Esophagus squamous epithelium (tissue), 5 donors: ENCODE measurements at places on chromosomes 11 and 22.

- no peak for DNase-seq
Measured at GRCh38 chr11:16293204-16293681, 63.1 kb downstream of the SOX6 start.

DNA sequence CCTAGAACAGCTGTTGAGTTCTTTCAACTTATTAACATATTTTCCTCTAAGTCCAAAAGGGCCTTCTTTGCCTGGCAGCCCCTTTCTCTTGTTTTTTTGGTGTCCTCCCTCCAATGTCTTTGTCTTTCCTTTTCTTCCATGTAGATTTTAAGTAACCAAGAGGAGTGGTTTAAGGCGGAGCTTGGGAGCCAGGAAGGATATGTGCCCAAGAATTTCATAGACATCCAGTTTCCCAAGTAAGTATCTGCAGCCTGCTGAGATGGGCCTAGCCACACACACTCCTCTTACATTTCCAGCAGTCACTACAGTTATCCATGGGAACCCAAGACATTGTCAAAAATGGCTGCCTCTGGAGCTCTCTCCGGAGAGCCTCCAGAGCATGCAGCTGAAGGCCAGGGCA lies 4.5 kb upstream of the TMA7B start:
- no peak for DNase-seq

DNA sequence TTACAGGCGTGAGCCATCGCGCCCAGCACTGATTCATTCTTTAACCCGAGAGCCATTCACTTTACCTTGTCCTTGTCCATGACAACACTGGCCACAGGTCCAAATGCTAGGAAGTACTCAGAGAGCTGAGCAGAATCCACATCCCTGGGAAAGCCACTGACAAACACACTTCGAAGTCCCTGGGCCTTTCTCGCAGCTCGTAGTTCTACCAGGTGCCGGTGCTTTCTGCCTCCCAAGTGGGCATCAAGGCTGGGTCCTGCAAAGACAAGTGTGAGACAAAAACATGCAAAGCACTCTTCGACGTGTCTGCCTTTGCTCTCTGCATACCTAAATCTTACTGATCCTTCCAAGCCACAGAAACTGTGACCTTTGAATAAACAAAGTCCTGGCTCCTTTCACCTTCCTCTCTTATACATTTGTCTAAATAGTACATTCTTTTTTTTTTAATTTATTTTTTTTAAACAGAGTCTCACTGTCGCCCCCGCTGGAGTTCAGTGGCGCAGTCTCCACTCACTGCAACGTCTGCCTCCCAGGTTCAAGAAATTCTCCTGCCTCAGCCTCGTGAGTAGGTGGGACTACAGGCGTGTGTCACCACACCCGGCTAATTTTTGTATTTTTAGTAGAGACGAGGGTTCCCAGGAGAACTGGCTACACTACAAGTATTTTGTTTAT lies 2.2 kb downstream of the TUT1 start:
- no peak for DNase-seq

DNA sequence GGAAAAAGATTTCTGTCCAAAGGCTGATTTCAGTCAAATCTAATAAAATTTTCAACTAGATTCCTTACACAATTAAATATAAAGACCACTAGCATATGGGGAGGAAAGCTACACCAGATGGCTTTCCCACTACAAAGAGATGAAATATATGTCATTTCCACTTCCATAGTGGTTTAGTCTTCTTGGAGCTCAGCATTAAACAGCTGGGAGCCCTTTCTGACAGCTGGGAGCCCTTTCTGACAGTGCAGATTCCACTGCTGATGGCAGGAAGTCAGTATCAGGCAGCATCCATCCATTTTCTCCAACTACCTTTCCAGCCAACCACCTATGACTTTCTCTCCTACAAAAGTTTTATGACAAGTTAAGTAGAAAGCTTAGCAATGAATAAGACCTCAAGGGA lies 177.9 kb downstream of the RRAS2 start:
- DNase-seq: no peak

DNA sequence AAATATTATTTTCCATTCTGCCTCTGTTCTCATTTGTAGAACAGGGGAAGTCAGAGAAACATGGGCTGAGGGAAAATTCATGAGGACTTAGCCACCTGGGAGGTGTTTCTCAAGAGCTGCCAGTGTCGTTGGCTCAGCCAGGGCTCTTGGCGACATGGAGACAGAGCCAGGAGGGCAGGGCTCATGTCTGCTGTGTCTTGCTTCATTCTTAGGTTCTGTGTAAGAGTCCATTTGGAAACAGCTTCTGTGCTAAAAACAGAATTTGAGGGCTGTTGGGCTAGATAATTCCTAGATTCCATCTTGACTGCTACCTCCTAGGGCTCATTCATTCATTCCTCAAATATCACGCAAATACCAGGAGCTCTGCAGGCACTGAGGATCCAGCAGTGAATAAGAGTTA lies 15.1 kb upstream of the MRGPRX2 start:
- DNase-seq: no peak

DNA sequence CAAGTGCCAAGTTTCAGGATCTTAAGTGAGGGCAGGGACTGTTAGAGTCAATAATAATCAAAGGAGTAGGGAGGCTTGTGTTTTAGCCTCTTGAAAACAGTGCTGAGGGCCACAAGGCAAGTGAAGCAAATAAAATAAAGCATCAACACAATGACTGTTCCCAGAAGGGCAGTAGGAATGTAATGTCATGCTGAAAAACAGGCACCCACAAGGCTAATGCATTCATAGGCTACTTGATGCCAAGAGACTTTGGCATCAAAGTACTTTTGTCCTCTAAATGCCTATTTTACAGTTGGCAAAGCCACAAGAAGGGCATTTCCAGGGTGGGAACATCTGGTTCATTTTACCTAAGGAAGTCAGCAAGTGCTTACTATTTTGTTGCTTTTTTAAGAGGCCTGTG lies 22.9 kb downstream of the RAB39A start:
- no peak for DNase-seq

GRCh38 chr22:37391702-37392101 lies 35.6 kb downstream of the ELFN2 start:
- DNase-seq: no peak

DNA sequence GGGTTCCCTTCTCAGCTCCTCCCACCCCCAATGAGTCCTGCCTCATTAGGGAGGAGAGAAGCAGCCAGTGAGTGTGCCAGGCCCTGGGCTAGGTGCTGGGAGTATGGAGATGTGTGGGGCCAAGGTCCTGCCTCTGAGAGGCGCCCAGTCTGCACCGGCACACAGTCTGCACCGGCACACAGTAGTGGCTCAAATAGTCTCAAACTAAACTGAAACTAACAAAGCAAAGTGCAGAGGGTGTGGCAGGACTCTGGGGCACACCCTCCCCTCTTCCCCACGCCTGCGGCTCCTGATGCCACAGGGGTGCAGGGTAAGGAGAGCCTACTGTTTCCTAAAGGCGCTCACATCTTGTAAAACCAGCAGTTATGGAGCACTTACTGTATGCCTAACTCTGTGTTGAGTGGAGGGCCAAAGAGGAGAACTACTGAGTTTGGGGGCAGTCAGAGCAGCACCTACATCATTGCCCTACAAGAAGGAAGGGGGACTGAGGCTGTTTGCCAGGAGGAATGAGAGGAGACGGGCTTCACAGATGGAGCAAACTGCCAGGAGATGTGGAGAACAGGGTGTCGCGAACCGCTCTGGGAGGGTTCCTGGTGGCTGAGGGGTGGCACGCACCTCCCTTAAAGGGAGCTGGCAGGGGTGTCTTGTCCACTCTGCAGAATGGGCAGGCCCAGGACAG lies 939 bp upstream of the SH3BP1 start:
- DNase-seq: no peak

DNA sequence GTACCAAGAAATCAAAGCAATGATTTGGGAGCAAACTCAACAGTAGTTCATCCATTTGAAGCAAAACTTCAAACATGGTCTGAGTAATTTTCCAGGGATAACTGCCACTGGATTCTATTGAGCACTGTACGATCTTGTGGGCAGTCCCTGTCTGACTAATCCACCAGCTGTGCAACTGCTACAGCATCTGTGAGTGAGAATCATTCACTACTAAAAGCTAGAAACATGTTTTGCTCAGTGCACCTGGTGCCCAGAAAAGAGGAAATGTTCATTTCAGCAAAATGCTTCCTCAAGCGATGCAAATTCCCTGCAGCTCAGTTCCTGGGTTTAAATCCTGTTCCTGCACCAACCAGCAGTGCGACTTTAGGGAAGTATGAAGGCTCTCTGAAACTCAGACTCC lies 1077.9 kb downstream of the DLG2 start:
- DNase-seq: no peak

GRCh38 chr22:44102121-44102520 lies 78.0 kb downstream of the PARVB start:
- DNase-seq: no peak

DNA sequence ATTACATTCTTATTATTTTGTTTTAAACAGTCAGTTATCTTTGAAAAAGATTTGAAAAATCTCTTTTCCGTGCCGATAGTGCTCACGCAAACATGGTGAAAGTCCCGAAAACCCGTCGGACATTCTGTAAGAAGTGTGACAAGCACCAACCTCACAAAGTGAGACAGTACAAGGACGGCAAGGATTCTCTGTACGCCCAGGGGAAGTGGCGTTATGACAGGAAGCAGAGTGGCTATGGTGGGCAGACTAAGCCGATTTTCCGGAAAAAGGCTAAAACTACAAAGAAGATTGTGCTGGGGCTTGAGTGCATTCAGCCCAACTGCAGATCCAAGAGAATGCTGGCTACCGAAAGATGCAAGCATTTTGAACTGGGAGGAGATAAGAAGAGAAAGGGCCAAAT lies 28.7 kb upstream of the CTSD start:
- no peak for DNase-seq

- no peak for DNase-seq
Measured at GRCh38 chr11:63032457-63032856, 16.8 kb upstream of the SLC22A8 start.

GRCh38 chr22:40190501-40190900 lies 12.8 kb downstream of the TNRC6B start:
- no peak for DNase-seq

DNA sequence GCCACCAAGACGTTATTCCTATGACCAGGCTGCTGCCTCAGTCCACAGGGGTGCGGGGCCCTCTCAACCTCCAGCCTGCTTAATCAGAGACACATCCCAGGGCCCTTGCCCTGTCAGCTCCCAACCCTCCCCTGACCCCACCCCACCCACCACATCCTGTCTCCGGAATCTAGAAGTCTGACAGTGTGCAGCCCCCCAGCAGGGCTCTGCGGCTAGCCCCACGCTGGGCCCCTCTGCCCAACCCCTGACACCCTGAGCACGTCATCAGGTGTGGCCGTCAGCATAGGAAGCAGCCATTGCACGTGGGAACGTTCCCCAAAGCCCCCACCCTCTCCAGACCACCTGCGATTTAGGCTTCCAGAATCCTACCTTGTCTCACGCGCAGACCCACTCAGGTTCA lies 34.3 kb upstream of the IGSF9B start:
- no peak for DNase-seq

DNA sequence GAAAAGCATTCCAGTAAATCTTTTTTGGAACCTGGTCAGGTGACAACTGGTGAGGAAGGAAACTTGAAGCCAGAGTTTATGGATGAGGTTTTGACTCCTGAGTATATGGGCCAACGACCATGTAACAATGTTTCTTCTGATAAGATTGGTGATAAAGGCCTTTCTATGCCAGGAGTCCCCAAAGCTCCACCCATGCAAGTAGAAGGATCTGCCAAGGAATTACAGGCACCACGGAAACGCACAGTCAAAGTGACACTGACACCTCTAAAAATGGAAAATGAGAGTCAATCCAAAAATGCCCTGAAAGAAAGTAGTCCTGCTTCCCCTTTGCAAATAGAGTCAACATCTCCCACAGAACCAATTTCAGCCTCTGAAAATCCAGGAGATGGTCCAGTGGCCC lies 24.1 kb upstream of the TTC36 start:
- DNase-seq: no peak

GRCh38 chr11:2748814-2749554 lies 49.2 kb upstream of the KCNQ1OT1 start:
- DNase-seq: no peak

- DNase-seq: no peak
Measured at GRCh38 chr11:65586676-65587075, 8.9 kb downstream of the KCNK7 start.

GRCh38 chr11:87266751-87267150 lies 229.0 kb downstream of the TMEM135 start:
- no peak for DNase-seq

DNA sequence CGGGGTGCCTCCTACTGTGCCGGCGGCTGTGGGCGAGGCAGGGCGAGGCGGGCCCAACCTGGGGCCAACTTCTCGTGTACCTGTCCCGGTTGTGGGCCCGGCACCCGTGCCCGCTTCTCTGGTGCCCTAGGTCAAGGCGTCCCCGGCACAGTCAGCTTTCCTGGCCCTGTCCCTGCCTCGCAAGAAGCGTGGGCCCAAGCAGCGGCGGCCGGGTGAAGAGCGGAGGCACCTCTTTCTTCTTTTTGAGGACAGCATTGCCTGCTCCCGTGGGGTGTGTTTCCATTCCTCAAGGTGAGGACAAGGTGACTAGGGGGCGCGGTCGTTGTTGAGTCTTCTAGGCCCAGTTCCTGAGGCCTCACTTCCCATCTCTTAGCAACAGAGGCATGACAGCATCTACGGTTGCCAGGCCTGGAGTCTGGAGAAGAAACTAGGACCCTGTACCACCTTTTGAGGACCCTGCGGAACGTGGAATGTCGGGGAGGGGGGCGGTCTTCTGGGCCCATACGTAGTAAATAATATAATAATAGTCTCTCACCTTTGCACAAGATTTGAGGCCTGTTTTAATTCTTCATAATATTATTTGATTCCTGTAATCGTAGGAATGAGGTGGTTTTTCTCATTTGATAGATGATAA lies 418 bp downstream of the ACO2 start:
- DNase-seq: no peak

DNA sequence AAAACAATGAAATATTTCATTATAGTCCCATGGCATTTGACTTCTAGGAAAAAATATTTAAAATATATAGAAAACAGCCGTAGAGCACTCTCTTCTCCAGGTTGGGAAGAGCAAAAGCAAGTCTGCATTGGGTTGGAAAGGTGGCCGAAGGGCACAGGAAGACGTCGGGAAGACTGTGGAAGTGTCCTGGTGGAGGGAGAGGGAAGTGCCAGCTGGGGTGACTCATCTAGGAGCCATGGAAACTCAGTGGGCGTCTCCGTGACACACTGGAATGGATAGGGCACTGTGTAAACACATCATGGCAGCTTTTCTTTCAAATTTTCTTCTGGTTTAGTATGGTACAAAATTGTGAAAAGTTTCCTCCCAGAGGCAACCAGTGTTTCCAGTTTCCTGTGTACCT lies 12.7 kb downstream of the GTPBP1 start:
- no peak for DNase-seq

DNA sequence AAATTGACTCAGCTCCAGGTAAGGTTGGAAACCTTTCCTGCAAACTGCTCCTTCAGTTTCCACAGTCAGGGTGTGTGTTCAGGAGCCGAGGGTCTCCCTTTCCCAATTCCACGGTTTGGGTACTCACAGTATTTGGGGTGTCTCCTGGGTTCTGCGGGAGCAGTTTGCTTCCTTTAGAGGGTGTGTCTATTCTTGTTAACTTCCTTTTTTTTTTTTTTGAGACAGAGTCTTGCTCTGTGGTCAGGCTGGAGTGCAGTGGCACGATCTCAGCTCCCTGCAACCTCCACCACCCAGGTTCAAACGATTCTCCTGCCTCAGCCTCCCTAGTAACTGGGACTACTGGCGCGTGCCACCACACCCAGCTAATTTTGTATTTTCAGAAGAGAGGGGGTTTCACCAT lies 251.4 kb downstream of the LUZP2 start:
- no peak for DNase-seq
